ENCODE measurements at places on chromosomes 3 and 15.

DNA sequence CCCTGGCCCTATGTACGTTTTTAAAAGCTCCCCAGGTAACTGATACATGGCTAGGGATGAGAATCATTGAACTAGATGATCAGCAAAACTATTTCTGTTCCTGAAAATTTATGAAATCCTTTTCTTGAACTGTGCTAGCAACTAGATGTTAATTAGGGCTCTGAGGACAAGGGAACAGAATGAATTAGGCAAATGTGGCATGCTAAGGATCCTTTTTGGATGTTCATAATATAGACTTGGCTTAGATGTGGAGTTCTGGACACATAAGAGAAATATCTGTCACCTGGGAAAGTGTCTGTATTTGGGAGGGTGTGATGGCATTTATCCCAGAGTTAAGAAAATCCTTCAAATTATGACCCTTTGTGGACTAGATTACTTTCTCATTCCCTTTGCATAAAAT lies 71.2 kb downstream of the RSRC1 start:
- no peak for DNase-seq

DNA sequence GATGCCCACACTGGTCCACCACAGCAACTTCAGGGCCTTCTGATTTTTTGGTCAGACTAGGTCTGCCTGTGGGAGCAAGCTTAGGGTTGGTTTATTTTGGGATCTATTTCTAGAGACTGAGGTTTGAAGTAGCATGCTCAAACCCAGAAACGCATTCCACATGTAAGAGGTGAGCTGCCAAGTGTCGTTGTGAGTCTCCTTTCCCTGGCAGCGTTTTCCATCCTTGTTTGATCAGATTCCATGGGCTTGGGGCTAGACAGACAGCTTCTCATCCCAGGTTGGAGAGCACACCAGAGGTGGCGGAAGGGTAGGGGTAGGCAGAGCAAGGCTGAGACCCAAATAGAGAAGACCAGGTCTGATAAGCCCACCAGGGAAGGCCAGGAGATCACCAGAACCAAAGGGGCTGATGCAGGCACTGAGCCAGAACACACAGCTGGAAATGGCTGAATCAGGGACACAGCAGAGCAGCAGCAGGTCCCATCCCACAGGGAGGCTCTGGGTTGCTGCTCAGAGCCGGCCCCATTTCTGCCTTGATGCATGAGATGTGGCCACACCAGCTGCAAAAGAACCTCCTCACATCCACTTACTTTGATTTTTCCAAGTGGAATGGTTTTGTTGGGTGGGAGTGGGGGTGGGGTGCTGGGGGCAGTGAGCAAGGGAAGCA lies 186.8 kb downstream of the THSD4 start:
- DNase-seq: no peak

DNA sequence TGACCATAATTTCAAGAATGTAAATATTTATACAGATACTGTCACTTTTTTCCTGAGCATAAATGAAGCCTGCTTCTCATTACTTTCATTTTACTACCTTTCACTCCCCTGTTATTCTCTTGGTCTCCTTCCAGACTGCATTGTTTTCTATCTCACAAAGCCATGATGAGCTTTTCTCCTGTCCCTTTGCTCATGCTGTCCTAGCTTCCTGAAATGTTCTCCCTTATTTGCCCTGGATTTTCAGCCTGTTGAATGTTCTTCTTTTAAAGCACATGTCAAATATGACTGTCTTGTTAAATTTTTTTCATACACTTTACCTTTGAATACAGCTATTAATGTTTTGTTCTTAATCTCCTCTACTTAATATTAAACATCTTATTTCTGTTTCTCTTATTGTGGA lies 31.7 kb downstream of the ATP11B start:
- no peak for DNase-seq

- DNase-seq: no peak
Measured at GRCh38 chr15:39265261-39265660, 315.6 kb upstream of the THBS1 start.

DNA sequence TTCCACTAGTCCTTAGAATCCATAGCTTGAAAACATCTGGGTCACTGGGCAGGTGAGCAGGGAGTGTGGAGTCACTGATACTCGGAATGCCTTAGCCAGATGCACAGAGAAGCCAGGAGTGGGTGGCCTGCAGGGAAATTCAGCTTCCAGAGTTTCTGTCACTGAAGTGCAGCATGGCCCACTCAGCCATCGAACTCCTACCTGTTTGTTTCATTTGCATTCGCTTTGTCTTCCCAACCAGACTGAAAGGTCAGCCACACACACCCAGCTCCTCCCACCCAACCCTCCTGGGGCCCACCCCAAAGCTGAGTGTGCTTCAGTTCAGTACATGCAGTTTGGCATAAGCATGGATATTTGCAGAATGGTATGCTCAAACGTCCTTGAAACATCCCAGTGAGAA lies 124.5 kb upstream of the ATP10A start:
- DNase-seq: no peak

GRCh38 chr3:151818361-151818760 lies 4.4 kb downstream of the AADAC start:
- DNase-seq: no peak

DNA sequence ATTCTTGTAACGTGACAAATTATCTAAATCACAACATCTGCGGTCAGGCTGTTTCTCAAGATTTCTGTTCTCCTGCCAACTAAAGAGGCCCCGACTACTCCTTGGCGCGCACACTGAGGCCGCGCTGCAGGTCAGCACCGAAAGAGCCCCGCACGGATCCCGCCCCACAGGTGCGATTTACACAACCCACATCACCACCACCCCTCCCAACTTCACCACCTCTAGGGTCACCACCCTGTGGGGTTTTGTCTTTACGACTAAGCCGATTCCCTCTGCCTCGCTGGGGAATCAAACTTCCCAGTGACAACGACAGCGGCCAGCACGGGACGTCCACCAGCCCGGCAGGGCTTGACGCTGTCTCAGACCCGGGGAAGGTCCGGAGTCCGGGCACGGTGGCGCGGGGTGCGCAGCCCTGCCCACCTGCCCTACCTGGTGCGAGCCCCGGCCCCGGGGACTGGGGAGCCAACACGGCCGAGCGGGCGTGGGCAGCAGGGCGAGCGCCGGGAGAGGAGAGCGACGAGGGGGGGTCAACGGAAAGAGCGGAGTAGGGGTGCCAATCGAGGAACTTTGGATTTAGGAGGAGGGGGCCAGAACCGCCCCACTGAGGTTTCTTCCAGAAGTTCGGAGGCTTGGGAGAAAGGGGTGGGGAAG lies 764 bp downstream of the UACA start:
- DNase-seq: peak; percentile 58

GRCh38 chr3:126170073-126170777 lies 10.2 kb downstream of the ALDH1L1 start:
- DNase-seq: no peak

GRCh38 chr3:42960282-42960681 lies 18.8 kb upstream of the GASK1A start:
- DNase-seq: no peak

GRCh38 chr3:48367201-48367600 lies 4.8 kb upstream of the FBXW12 start:
- no peak for DNase-seq

DNA sequence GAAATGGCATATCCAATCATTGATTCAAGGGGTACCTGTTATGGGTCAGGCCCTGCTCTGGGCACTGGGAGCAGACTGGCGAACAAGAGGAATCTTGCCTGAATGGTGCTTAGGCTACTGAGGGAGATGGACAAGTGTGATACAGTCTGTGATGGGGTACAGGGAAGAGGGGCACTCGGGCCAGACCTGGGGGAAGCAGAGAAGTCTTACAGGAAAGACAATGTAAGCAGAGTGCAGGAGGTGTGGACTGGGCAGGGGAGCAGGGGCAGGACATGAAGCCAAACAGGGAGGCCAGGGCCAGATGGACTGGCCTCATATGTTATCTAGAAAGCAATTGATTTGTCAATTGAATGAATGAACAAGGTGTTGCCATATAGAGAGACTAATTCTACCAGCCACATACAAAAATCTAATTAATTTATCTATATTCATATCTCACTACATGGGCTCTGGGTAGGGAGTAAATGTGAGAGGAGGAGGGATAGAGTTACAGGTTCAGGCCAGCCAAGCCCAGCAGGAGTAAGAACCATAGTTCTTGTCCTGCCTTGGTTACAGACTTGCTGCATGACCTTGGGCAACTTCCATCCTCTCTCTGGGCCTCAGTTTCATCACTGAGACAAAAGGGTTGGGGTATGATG lies 3.6 kb upstream of the IGDCC4 start:
- no peak for DNase-seq

GRCh38 chr15:47959617-47960413 lies 161.0 kb upstream of the SLC24A5 start:
- DNase-seq: no peak

GRCh38 chr3:13333236-13333897 lies 86.8 kb downstream of the NUP210 start:
- no peak for DNase-seq

DNA sequence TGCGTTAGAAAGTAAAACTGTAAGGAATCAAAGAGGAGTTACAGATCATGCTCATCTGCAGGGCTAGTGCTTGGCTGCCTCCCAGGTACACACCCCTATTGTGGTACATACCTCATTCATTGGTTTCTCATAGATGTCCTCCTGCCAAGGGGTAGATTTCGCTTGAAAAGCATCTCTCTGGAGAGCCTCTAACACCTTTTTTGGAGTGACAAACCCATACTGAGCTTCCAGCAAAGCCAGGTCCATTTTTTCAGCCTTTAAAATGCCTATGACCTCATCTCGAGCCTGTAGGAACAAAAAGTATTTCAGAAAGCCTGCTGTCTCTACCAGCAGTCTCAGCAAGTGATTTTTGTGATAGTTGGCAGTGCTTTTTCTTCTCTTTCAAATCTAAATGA lies 112.1 kb downstream of the CMSS1 start:
- no peak for DNase-seq

- DNase-seq: no peak
Measured at GRCh38 chr15:82536409-82537350, 3.6 kb downstream of the RPS17 start.

DNA sequence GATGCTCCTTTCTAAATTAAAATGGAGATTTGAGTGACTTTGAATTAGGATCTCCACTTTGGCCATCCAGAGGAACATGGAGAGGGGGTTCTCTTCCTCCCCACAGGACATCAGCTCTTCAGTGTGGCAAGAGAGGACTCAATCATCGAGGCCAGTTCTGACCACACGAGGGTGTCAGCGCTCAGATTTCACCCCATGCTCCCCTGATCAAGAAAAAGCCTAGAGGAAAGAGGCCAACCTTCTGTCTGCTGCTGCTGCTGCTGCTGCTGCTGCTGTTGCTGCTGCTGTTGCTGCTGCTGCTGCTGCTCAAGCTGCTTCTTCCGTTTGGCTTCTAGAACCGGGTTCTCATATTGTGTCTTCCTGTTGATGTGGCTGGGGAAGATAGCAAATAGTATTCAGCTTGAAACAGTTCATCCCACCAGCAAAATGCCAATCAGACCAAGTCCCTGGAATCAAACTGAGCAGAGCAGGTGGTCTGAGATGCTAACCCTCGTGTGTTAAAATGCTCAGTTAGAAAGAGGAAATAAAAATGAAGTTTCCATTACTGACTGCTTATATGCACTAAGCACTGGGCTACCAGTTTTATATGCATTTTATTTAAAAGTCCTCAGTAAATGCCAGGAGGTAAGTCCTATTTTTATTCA lies 599.0 kb downstream of the MAGI1 start:
- DNase-seq: peak; percentile 88

GRCh38 chr3:113454057-113454456 lies 12.8 kb upstream of the CFAP44 start:
- no peak for DNase-seq

- peak; percentile 42 for DNase-seq
Measured at GRCh38 chr3:150545419-150546225, 674 bp downstream of the SERP1 start.

DNA sequence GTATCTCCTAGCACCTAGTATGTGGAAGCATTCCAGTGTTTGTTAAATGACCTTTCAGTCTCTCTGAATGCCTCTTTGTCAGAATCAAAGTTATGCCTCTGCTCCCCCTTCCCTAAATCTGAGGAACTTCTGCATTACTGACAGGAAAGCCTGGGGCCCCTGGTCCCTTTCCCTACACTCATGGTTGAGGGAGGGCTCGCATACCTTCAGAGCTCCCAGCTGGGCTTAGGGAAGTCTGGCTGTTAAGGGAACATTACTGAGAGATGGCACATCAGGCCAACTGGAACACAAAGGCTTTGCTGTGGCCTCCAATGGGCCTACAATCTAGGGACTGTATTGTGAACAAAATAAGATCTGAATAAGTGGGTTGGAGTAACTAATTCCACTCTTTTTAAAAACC lies 10.3 kb downstream of the PKM start:
- no peak for DNase-seq

DNA sequence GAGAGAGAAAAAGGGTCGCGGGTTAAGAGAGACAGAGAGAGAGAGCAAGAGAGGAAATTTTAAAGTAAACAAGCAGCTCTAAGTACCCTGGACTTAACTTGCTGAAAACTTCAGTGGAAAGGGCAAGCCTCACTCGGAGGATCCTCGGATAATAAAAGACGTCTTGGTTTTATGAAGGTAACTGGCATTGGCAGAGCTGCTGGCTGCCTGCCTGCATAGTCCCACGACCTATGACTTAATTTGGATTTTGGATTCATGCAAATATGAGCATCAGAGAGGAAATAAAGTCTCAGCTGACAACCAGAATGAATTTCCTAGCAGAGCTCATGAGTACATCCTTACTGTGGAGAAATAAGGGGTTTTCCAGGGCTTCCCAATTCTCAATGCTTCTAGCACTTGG lies 95.1 kb upstream of the PDZRN3 start:
- DNase-seq: peak; percentile 22

- DNase-seq: no peak
Measured at GRCh38 chr3:31035681-31036080, 141.2 kb upstream of the GADL1 start.

DNA sequence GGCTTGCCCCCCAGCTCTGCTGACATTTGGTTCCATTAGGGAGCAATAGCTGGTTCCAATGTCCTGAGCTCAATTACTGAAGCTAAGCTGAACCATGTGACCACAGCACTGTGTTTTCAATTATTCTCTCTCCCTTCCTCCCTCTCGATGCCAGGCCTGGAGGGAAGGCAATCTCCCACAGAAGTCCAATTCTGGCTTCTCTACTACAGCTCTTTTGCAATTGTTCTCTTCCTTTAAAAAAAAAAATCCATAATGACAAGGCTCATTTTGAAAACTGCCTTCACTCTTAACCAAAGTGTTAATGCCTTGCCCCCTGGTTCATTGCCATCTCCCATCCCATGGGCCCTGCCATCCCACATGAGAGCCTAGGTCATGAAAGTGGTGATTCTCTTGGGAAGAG lies 24.8 kb downstream of the IL16 start:
- no peak for DNase-seq

DNA sequence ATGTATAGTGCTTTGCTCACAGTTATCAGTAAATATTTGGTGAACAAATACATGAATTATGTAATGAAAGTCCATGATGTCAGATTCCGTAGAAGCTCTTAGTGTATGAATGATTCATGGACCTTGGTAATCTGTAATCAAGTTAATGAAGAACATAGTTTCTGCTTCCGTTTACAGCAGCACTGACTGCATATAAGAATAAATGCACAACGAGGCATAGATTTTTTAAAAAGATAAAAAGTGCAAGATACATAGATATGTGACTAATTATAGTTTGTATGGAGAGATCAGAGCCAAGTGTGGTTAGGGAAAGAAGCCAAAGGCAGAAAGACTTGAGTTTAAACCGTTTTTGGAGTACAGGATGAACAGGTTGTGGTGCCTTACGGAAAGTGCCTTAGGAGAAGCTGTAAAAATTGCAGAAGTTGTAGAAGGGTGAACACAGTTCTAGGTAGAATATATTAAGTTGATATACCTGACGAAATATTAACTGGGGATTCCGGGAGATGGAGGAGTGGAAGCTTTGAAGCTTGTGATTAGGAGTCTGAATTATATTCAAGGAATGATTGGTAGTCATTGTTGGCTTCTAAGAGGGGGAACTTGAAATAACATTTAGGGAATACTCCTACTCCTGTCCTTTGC lies 293.1 kb downstream of the NLGN1 start:
- DNase-seq: no peak

GRCh38 chr3:127551178-127551577 lies 39.4 kb downstream of the TPRA1 start:
- DNase-seq: peak; percentile 60
